ENCODE measurements at places on chromosomes 5 and 9.

GRCh38 chr5:110681109-110681508 lies 45.4 kb downstream of the TMEM232 start:
- no peak for DNase-seq

DNA sequence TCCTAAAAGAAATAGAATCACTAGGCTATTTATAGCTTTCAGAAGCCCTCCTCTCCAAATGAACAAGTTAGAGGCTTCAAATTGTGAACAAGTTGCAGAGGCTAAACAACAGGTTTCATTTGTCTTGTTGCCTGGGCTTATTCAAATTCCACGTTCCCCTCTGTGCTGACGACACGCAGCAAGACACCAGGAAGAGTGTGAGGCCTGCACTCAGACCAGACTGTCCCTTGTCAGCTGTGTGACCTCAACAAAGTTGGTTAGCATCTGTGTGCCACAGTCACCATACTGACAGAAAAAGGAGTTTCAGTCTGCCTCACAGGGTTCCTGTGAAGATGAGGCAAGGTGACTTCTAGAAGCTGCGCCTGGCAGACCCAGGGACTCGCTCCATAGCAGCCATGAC lies 22.1 kb upstream of the GABBR2 start:
- no peak for DNase-seq

DNA sequence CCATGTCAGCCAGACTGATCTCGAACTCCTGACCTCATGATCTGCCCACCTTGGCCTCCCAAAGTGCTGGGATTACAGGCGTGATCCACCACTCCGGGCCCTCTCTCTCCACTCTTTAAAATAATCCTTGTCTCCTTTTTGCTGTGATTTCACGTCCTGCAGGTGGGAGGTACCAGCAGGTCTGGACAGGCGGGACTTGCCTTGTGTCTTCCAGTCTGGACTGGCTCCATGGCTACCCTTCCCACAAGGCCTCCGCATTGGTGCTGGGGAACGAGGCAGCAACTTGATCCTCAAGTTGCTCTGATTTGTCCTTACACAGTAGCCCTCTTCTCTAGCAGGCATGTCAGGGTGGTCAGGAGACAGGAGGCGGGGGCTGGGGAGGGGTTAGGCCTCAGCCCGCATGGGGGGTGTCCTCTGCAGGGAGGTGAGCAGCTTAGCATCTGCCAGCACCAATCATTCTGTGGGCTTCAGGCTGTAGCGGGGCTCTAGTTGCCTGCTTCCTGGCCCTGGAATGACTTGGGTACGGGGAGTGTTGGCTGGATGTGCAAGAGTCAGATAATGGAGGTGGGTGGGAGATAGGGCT lies 54.3 kb downstream of the TENT4A start:
- no peak for DNase-seq

DNA sequence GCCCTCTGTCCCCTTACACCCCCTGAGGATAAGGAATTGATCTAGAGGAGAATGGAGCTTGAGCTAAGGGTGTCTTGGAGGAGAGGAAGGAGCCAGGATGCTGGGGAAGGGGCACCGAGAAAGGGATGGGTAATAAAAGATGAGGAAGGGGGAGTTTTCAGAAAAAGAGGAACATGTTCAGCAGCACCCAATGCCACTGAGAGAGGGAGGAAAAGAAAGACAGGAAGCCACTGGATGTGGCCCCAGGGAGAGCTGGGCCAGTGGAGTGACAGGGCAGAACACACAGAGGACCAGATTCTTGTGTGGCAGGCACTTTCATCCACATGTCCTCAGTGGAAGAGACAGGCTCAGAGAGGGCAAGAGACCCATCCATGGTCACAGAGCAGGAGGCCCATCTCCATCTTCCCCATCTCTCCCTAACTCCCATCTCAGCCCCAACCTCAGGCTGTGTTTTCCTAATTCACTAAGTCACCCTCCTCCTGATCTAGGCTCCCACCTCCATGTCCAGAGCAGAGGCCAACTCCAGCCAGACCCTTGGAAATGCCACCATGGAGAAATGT lies 7.2 kb downstream of the PFN3 start:
- no peak for DNase-seq

GRCh38 chr9:87556821-87557220 lies 59.2 kb downstream of the DAPK1 start:
- no peak for DNase-seq

- DNase-seq: no peak
These were observed 13.5 kb upstream of the AHRR start for GRCh38 chr5:307794-308579.

DNA sequence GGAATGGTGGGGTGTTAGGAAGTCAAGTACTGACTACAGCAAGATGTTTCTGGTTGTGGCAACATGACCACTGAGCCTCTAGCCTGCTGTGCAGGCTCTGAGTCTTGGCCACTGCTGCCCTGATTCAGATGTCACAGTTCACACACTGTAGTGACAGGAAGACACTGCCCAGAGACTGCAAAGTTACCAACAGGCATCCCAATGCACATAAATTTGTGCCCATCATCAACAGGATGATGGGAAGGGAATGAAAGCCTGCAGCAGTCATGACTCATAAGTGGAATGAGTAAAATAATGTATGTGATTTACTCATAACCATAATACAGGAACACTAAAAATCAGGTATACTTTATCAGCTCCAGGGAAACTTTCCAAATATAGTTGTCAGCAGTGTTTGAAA lies 251.6 kb upstream of the HAPLN1 start:
- DNase-seq: no peak

DNA sequence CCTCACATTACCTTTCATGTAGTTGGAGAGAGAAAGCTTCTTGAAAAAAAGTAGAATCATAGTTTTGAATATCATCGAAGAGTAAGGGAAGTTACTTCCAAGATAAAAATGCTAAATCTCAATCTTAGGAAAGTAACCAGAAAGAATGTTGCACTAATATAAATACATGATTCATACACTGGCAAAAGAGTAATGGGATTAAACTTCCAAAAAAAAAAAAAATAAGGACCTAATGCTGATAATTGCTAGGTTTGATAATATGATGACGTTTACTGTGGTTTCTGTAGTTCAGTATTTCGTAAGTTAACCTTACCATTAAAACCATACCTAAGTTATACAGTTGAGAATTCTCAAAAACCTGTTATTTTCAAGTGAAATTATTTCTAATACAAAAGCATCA lies 573.8 kb upstream of the CDH9 start:
- no peak for DNase-seq

- DNase-seq: no peak
These were observed 278.6 kb downstream of the SPOCK1 start for GRCh38 chr5:137220523-137220927.

- no peak for DNase-seq
These were observed 70.3 kb upstream of the ASTN2 start for GRCh38 chr9:117485176-117485575.

DNA sequence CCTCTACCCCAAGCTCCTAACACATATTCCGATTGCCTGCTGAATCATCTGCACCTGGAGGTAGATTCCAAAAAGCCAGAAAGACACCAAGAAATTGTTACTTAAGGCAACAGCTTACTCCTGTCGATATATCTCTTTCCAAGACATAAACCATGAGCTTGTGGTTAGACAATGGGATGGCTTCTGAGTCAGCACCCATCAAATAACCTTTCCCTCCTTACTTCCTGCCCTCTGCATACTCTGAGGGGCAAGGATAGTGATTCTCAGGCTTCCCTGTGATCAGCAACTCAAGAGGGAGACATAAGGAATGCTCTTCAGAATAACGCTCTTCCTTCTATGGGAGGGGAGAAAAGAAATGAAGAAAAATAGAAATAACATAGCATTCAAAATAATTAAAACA lies 70.9 kb downstream of the TMEM215 start:
- no peak for DNase-seq

GRCh38 chr9:83041771-83042170 lies 21.2 kb downstream of the RASEF start:
- DNase-seq: no peak

DNA sequence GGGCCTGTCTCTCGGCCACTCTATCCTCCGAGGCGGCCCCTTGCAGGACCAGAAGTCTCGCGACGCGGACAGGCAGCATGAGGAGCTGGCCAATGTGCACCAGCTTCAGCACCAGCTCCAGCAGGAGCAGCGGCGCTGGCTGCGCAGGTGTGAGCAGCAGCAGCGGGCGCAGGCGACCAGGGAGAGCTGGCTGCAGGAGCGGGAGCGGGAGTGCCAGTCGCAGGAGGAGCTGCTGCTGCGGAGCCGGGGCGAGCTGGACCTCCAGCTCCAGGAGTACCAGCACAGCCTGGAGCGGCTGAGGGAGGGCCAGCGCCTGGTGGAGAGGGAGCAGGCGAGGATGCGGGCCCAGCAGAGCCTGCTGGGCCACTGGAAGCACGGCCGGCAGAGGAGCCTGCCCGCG lies 283.5 kb downstream of the ARHGEF28 start:
- no peak for DNase-seq

DNA sequence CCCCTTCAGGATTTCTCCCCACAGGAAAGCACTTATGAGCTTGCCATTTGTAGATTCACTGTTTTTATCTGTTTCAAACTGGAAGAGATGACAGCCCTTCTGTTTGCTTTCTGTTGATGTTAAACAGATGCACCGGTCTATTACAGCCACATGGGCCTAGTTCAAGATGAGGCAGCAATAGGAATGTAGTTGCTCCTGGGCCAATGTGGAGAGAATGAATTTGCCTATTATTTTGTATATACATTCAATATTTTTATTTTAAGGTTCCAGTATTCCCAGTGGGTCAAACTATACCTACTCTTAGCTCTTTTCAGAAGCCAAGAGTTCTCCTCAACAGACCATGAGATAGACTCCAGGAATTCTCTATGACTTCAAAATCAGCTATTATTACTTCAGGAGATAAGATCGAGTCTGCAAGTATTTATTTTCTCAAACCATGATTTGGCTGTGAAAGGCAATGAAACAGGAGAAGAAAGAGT lies 461.6 kb downstream of the RASEF start:
- DNase-seq: no peak

DNA sequence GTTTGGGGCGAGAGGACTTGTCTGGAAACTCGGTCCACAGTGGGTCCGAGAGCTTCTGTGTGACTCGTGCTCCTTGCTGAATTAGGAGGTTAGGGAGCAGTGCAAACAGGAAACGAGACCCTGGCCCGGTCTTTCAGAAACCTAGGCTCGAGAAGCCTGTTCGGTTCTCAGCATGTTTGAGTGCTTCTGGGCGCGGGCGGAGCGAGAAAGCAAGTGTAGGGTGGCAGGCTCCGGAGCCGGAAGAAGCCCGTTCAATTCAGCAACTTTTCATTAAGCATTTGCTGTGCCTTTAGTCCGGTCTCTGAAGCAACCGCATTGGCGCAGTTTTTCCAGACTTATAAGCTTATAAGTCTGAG lies 547 bp downstream of the CLTA start:
- peak; percentile 56 for DNase-seq

GRCh38 chr9:37302277-37302676 lies 120.2 kb upstream of the GRHPR start:
- no peak for DNase-seq

DNA sequence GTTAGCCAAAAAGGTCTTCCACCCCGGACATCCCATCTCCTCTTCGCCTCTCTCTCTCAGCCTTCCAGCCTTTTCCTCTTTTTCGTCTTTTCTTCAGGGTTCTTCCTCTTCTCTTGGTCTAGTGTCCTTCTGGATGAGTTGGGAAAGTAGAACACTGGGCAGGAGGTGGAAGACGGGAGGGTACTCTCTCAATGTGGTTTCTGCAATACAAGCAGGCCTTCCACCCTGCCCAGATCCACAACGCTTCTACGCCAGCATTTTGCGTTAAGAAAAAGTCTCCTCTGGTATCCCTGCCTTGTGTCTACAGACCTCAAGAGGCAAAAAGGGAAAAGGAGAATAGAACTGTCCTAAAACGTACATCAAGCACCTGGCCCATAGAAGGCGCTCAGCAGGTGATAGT lies 587.8 kb downstream of the BNC2 start:
- no peak for DNase-seq

DNA sequence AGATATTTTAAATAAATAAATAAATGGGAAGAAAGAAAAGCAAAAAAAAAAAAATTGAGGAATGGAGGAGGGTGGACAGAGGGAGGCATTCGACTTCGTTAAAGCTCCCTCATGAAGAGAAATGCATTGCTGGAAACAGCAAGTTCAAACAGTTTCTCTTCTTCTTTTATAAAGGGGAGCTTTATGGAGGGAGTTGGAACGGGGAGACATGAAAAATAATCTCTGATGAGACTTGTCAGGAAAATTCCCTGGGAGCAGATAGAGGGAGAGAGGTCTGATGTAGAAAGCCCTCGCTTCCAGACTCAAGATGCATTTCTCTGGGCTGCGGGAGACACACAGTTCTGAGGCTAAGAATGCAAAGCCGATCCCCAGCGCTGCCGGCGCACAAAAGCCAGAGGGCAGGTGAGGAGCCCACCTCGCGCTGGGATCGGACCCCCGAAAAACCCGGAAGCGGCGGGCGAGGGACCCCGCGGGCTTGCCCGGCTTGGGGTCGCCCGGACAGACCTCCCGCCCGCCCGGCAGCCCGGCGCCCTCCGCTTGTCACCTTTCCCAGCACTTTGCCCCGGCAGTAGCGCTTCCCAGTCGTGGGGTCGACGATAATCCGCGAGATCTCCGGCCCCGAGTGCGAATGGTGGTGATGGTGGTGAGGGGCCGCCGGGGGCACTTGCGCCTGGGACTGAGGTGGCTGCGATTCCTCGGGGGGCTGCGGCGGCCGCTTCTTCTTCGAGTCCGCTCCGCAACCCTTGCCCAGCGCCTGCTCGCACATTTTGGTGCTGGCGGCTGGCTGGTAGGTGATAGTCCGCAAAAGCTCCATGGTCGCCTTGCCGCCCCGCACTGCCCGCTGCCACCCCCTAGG lies 512 bp downstream of the PLK2 start:
- no peak for DNase-seq

DNA sequence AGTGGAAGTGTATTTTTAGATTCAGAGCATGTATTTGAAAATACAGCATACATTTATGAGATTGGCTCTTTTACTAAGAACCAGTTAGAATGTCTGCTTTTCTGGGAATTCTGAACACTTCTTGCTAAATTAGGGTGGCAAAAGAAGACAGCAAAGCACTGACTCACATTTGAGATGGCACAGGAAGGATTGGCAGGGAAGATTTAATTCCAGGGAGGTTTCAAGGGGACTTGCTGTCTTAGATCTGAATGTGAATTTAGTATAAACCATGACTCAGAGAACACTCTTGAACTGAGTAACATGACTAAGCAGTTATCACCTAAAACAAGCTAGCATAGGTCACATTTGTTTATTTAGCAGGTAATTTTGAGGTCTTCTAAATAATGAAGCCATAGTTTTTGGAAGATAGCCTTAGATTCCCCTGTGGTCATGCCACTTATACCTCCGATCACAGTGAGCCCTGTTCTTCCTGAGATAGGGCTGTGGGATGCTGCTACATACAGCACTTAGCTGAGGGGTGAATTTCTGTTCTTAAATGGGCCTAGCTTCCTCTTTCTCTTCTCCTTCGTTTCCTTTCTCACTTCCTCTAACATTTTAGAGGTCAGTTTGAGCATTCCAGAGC lies 173.8 kb downstream of the PCSK1 start:
- DNase-seq: no peak

DNA sequence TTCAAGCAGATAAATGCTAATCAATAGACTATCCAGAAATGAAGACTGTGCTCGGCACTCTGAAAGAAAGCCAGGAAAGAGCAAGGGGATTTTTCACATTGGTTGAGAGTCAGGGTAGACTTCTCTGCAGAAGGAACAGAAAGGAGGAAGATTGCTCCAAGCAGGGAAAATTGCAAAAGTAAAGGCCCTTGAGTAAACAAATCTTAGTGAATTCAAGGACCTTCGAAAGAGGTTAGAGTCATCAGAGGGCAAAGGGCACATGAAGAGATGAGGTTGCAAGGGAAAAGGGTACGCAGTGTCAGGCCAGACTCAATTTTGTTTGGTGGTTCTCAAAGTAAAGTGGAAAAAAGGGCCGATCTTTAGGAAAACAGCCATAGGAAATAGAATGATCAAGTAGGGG lies 157.6 kb upstream of the RAI14 start:
- no peak for DNase-seq

Measured in activated CD4-positive, CD25-positive, alpha-beta regulatory T cell treated with anti-CD3 and anti-CD28 coated beads, Interleukin-2, amount 50 U/mL, for 72 hours (primary cell).